Hair follicle dermal papilla cell (primary cell): ENCODE measurements at places on chromosomes 2 and 18. TPM values are rescaled to one million over a fixed set of nuclear protein-coding genes. Genes with fewer than 3 reads are reported as not detected.

Gene DQX1
- 0.16 TPM in 1 of 2 replicates, not detected in the other for total RNA-seq

Gene SIX3
- not detected in 2 replicates for total RNA-seq

Gene UGT1A3
- not detected in 2 replicates for total RNA-seq

Gene SH3RF3
- 16.5 and 24.2 TPM in 2 replicates for total RNA-seq

Gene UGT1A7
- not detected in 2 replicates for total RNA-seq

Gene PSMA8
- total RNA-seq, result not detected in 2 replicates

Gene MEP1B
- 0.12 TPM in 1 of 2 replicates, not detected in the other for total RNA-seq

Gene GPR75
- total RNA-seq, result 2.6 and 2.9 TPM in 2 replicates

Gene IL1A
- total RNA-seq, result 0.49 TPM in 1 of 2 replicates, not detected in the other

Gene ALPP
- not detected in 2 replicates for total RNA-seq

Gene CYP27A1
- 21.5 and 35.2 TPM in 2 replicates for total RNA-seq

Gene AOX1
- 49.7 and 81.1 TPM in 2 replicates for total RNA-seq

Gene DCDC2C
- total RNA-seq, result not detected in 2 replicates

Gene VWA3B
- not detected in 2 replicates for total RNA-seq

Gene KCNG2
- total RNA-seq, result not detected in 2 replicates

Gene NCKAP5
- total RNA-seq, result 0.49 and 0.85 TPM in 2 replicates

Gene ELOA2
- total RNA-seq, result not detected in 2 replicates

Gene TRMT61B
- 11.7 and 13.3 TPM in 2 replicates for total RNA-seq

Gene DSG4
- total RNA-seq, result not detected in 2 replicates

Gene VPS4B
- total RNA-seq, result 47.4 and 47.5 TPM in 2 replicates

Gene LANCL1
- 54.0 and 54.5 TPM in 2 replicates for total RNA-seq

Gene VWC2L
- under 0.01 TPM in 1 of 2 replicates, not detected in the other for total RNA-seq
